ENCODE measurements at places on chromosomes 2 and 18.

GRCh38 chr2:113173542-113174375 lies at the start of gene PSD4:
Gene PSD4 (plus strand): TSS chr2:113173971. CDS start chr2:113182457, 8,486 bp downstream.
- DNase-seq: peak; percentile 91

GRCh38 chr2:43557196-43557595 lies 38.6 kb downstream of the THADA start:
- no peak for DNase-seq

DNA sequence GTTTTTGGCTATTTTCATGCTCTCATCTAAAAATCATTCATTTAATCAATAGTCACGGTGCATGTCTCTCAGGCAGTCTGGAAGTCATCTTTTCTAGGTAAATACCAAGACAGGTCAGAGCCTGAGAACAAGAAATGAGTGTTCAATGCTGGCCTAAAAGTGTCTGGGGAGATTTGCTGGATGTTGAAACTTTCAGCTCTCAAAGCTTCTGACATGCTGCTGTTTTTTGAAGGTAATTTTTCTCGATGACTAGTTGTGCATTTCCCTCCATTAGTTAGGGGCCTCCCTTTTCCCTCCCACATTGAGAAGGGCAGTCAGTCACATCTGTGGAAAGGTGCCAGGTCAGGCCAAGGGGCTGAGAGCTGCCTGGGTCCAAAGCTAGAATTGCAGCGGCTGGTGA lies 115.6 kb downstream of the LPIN1 start:
- DNase-seq: no peak

DNA sequence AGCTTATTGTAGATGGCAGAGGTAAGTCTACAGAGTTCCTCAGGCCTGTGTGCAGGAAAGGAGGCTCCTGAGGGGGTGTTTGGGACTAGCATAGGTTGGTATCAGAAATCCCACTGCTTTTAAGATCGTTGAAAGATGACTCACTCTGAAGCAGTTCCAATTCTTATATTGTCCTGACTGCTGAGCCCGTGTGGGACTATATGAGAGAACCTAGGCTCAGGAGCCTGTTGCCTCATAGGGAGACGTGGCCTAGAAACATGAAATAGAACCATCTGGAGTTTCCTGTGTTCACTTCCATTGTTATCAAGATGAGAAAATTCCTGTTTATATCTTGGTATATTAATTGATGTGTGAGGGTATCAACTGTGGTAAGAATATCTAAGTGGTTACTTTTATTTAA lies 5.7 kb downstream of the CCT7 start:
- no peak for DNase-seq
